Adrenal gland (tissue), 19 donors: ENCODE measurements at places on chromosomes 12 and 14. TPM values are rescaled to one million over a fixed set of nuclear protein-coding genes. Genes with fewer than 3 reads are reported as not detected.

DNA sequence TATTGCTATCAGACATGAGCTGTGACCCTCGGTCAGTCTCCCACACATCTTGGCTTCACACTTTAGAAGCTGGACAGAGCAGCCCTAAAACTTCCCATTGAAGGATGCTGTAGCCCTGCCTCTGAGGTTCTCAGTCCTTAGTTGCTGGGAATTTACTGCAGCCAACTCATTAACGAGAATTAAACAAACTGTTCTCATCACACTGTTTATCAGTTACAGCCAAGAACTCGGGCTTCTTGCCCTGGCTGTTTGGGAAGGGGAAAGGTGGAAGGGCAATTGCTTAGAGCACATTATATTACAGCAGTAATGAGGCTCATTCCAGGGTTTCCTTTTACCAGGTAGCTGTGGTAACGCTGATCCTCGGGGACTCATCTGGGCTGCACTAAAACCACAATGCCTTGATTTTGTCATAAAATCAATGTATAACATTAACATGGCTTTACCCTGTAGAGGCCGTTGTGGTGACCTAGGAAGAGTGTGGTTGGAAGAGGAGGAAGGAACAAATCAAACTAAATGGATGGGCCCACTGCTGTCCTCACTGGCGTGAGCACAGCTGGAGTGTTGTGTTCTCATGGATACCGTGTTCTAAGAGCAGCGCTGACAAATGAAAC lies 87.1 kb downstream of the GPR135 start:
- no peaks in the 10 kb centered on the region for H3K4me1 ChIP-seq
- DNase-seq, result peak; percentile 20
- no peak overlapping the region for H3K4me3 ChIP-seq
- no peaks in the 10 kb centered on the region for H3K36me3 ChIP-seq

DNA sequence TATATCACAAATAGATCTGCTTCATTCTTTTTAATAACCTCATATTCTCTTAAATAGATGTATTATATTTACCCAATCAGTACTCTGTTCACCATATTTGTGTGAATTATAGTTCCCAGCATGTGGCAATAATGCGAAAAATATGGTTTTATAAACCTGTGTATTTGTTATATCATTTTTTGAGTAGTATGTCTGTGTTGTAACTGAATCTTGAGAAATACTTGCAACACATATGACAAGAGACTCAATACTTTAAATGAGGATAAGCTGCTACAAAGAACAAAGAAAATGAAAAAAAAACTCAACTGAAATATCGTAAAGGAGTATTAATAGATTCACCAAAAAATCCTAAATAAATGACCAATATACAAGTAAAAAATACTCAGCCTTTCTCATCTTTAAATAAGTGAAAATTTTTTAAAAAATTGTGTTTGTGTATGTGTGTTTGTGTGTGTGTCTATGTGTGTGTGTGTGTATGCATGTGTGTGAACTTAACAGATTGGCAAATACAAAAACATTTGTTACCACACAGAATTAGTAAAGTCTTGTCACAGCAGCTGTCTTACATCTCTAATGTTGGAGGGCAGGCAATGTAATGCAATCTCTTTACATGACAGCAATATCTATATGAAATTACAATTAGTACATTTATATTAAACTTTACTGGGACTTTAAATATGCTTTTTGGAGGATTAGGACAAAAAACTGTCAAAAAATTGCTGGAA lies 441.9 kb upstream of the MGAT4C start:
- no peak for DNase-seq
- no peaks in the 10 kb centered on the region for H3K27me3 ChIP-seq
- no peaks in the 10 kb centered on the region for H3K36me3 ChIP-seq
- H3K4me3 ChIP-seq, result no peak overlapping the region

Gene PXMP2
- 14.4 TPM for total RNA-seq

DNA sequence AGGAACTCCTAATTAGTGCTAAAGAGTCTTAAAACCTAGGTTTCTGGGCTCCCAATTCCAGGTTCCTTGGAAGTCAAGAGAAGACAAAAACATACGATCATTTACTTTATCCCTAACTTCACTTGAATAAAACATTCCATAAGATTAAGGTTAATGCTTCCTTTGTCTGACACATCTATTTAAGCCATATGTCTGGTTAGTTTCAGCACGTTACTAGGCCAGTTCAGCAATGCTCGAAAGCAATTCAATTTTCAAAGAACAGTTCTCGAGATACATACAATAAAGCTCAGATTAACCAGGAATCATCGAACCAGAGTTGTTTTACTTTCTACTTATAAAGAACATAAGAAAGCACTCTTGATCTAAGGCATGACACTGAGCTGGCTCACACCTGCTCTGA lies 68.0 kb upstream of the POC1B start:
- no peaks in the 10 kb centered on the region for H3K27me3 ChIP-seq
- no peaks in the 10 kb centered on the region for H3K4me1 ChIP-seq
- DNase-seq, result no peak
- no peaks in the 10 kb centered on the region for H3K36me3 ChIP-seq
- no peak overlapping the region for H3K27ac ChIP-seq
